ENCODE measurements at places on chromosomes 2 and 18.

GRCh38 chr18:62784338-62784965 lies 69.1 kb downstream of the PHLPP1 start:
- no peak for DNase-seq

- DNase-seq: no peak
Observed at GRCh38 chr18:9206421-9206820, 69.8 kb downstream of the ANKRD12 start.

DNA sequence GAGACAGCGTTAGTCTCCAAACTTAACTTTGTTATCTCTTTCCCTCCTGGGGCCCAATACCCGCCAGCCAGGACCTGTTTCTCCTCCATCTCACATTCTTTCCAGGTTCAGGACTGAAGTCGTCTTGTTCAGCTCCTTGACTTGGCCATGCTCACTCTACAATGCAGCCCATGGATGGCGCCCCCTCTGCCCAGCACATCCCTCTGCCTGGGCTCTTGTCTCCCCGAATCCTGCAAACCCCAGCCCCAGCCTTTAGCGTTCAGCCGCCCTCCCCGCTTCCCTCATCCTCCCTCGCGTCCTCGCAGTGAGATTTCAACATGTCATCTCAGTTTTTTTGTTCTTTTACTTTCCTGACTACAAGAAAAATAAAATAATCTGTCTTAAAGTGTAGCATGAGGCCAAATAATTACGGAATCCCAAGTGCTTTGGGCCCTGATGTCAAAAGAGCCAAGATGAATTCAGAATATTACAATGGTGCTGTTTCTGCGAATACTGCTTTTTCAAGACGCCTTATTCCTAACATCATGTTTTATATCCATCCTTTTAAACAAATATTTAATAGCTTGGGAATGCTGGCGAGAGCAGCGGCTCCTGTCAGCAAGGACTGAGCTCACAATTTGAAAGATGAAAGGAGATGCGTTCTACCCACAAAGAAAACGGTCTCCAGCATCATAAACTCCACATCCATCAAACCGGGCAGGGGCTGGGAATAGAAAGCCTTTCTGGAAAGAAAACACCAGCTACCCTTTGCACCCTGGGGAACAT lies 1.0 kb downstream of the FAM178B start:
- no peak for DNase-seq

DNA sequence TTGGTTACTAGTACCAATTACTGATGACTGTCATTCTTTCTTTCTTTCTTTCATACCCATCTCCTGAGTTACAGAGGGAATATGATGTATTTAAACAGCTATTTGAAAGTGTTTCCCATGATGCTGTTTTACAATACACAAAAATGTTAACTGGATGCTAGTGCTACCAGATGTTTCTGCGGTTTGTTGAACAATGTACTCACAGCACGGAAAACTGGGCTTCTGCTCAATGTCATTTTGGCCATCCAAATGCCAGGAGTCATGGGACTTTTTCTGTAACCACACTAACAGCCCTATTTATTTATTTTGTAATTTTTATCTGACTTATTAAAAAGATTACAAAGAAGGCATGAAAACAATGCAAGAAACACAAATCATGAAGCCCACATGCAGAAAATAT lies 313.8 kb downstream of the RIT2 start:
- DNase-seq: no peak

DNA sequence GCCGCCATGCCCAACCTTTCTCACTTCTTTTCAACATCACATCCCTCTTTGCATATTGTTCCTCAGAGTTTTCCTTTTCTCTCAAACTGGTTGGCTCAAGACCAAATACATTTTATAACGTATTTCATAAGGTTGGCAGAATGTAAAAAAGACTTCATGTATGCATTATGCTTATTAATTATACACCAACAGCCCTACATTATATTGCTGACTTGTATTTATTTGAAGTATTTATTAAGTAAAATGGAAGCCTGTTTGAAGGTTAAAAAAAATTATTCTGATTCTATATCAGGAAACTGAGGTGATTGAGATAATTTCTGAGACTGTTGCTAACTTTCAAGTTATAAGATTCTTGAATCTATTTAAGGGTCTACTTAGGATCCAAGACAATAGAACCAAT lies 208.0 kb upstream of the KCNH7 start:
- no peak for DNase-seq

DNA sequence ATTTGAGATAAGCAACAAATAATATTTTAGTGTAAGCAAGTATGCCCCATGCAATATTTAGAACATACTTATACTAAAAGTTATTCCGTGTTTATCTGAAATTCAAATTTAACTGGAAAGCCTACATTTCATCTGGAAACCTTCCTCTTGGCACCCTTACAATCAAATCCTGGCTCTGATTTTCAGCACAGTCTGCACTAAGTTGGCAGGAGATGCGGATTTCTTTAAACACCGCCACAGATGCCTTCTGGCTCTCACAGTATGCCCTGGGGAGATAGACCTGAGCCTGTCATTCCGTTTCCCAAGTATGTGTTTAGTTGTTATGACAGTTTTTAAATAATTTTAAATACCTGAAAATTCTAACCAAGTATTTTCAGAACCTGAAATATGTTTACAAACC lies 7.3 kb upstream of the MLPH start:
- no peak for DNase-seq
